ENCODE measurements at places on chromosomes 1 and 21. TPM values are rescaled to one million over a fixed set of nuclear protein-coding genes. Genes with fewer than 3 reads are reported as not detected.

The ZNF683 gene
- not detected for total RNA-seq

The OR2AK2 gene
- total RNA-seq, result not detected

The CYYR1 gene
- total RNA-seq, result not detected

The SLC1A7 gene
- total RNA-seq, result not detected

The TSPAN2 gene
- 0.34 TPM for total RNA-seq

The AKNAD1 gene
- total RNA-seq, result not detected

DNA sequence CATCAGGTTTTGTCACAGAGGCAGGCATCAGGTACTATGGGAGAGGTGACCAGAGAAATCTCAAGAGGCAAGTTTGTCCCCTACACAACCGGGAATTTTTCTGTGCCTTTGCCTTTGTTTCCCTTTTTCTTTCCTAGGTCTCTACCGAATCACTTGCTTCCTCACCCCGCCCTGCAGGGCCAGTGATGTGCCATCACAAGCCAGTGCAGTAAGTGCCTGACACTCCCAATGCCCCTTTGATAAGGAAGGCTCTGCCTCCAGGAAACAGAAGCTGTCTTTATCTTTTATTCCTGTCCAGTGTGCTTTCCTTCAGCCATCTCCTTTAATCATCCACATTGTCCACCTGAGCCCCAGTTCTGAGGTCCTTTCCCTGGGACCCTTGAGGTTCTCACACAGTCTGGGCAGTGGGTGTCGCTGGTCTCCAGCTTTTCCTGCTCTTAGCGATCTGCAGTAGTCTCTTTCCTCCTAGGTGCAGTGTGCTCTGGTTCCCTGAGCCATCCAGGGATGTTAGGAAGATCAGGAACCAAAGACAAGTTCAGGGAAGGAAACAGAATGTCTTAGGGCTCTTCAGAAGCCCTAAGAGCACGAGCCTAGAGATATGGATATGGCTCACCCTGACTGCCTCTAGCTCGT, 36.6 kb downstream of the GJA5 start:
- no peak overlapping the region for H3K27ac ChIP-seq
- no peak for DNase-seq
- H3K27me3 ChIP-seq, result peaks cover 13% of the 10 kb centered on the region
- H3K4me3 ChIP-seq, result no peak overlapping the region
- H3K4me1 ChIP-seq, result no peaks in the 10 kb centered on the region
- no peaks in the 10 kb centered on the region for H3K36me3 ChIP-seq

DNA sequence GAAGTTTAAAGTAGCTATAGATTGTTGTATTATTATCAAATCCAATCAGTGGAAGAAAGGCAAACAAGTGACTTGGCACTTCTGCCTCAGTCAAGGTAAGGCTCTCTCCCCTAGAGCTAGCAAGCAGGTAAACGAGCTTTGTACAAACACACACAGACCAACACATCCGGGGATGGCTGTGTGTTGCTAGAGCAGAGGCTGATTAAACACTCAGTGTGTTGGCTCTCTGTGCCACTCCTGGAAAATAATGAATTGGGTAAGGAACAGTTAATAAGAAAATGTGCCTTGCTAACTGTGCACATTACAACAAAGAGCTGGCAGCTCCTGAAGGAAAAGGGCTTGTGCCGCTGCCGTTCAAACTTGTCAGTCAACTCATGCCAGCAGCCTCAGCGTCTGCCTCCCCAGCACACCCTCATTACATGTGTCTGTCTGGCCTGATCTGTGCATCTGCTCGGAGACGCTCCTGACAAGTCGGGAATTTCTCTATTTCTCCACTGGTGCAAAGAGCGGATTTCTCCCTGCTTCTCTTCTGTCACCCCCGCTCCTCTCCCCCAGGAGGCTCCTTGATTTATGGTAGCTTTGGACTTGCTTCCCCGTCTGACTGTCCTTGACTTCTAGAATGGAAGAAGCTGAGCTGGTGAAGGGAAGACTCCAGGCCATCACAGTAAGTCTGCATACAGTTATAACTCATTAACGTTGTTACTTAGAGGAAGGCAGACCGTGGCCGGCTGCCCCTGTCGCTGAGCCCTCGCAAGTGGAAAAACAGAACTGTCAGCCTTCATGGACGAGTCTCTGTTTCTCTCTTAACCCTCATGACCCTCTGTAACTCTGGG, at the start of gene PALMD:
Gene PALMD, plus strand, starts transcription at position 415 of the 833 bp plus-strand sequence. Its CDS starts 205 bp downstream, at position 620.
- H3K27me3 ChIP-seq, result peaks cover 17% of the 10 kb centered on the region
- no peak within 1 kb of the TSS for H3K27ac ChIP-seq
- no peaks in the 10 kb centered on the region for H3K36me3 ChIP-seq
- DNase-seq, result no peak

DNA sequence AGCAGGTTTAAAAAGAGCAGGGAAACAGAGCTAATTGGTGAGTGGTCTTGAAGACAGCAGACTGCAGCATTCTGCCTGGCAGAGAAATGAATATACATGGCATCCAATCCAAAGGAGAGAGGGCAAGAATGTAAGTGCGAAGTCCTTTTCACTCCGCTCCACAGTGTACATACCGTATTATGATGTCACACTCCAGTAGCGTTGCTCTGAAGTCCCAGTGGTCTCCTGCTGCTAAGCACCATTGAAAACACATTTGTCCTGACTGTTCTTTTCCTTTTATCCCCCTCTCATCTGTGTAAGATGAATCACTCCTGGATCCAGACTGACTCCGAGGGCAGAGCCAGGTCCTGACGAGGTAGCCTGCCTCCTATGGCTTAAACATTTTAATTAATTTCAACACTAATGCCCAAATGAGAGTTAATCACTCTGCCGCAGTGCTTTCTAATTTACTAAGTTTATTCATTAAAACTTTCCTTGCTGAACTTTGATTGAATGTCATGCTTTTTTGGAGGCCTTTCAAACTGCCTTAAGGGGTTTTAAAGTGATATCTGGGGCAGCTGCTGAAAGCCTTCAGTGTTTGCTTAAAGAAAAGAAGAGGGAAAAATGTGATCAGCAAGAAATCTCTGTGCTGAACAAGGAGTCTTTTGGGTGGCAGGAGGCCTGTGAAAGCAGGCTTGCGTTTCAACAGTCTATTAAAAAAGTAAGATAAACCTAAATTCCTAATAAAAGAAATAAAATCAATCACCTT, 227.2 kb downstream of the ATG4C start:
- no peaks in the 10 kb centered on the region for H3K4me1 ChIP-seq
- H3K27me3 ChIP-seq, result no peaks in the 10 kb centered on the region
- DNase-seq, result no peak

- peaks cover 7% of the 10 kb centered on the region for H3K36me3 ChIP-seq
- DNase-seq, result no peak
- peaks cover 8% of the 10 kb centered on the region for H3K27me3 ChIP-seq
- no peak overlapping the region for H3K27ac ChIP-seq
These were observed 95.0 kb upstream of the PPP2R5A start for GRCh38 chr1:212190169-212190568.

DNA sequence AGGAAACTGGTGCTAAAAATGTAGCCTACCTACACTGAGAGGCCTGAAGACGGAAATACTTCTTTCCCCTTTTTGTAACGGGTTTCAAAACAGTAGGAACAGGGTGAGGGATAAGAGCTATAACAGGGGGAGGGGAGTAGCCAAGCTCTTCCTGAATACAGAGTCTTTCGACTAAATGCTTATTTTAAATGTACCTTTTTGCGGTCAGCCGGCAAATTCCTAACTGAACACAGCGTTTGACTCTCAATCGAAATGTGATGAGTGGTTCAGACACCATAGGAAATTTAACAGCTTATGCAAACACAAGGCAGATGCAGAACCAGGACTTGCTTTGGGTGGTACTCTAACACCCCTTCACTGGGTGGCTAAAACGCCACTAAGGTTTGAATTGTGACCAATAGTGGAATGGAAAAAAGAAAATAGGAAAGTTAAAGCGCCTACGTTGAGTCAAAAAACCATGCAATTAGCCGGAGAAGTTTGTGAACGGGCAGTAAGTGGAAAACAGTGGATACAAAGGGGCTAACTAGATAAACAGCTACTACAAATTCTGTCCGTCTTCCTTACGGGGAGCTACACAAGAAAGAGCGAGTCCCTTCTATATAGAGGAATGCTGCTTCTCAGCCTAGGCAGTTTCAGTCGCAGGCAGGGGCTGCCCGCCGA, 1.7 kb downstream of the EGLN1 start:
- no peak for DNase-seq
- H3K27me3 ChIP-seq, result peaks cover 10% of the 10 kb centered on the region
- H3K4me3 ChIP-seq, result peak overlapping the region; percentile 93
- peaks cover 60% of the 10 kb centered on the region for H3K4me1 ChIP-seq
- peaks cover 24% of the 10 kb centered on the region for H3K36me3 ChIP-seq
- peak overlapping the region; percentile 82 for H3K27ac ChIP-seq

DNA sequence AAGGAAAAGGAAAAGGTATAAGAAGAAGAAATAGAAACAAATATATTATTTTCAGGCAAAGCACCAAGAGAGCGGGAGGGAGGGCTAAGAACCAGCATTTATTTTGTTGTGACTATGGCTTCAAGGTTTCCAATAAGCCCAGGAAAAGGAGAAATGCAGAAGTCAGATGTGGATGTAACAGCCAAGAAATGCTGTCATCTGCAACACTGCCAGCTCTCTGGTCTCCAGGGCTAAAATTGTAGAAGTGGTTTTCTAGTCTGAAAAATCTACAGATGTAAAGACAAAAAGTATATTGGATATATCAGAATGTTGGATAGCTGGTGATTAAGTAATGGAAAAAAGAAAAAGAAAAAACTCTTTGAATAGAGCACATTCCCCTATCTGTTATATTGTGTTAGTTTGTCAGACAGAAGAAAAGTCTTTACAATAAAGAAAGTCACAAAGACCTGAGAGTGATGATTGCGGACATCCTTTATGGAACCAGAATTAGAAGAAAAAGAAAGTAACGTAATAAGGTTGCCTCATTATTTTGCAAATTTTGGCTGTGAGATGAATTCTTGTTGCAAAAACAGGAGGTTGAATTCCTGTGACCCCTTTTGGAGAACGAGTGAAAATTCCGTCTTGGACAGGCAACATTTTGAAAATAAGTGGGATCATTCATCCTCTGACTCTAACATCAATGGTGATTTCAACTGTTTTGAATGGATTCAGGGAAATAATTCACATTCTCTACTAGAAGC, 938.1 kb downstream of the TTLL7 start:
- no peaks in the 10 kb centered on the region for H3K36me3 ChIP-seq
- H3K27ac ChIP-seq, result no peak overlapping the region
- no peak for DNase-seq
- peaks cover 4% of the 10 kb centered on the region for H3K4me1 ChIP-seq

GRCh38 chr1:94322696-94323095, 85.3 kb upstream of the ARHGAP29 start:
- H3K27me3 ChIP-seq, result peaks cover 22% of the 10 kb centered on the region
- no peaks in the 10 kb centered on the region for H3K36me3 ChIP-seq
- DNase-seq, result no peak

DNA sequence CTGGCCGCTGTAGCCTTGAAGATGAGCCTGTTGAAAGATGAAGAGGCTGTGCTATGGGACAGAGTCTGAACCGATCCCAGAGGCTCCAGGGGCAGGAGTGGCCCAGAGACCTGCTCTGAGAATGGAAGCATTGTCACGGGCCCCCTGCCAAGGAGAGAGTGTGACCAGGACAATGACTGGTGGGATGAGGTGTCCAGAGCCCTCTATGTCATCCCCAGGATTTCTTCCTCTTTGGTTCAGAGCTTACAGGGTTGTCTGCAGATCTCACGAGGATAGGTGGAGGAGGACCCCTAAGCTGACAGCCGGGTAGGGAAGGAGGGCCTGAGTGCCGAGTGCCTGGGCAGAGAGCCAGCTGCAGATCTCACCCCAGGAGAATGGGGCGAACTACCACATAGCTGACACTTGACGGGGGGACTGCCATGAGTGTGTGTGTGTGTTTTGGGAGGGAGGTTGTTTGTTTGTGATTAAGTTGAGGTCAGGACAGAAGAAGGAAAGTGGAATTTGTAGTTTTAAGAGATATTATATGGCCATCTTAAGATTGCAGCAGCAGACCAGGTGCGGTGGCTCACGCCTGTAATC, 25.4 kb downstream of the PIK3CD start:
- peak overlapping the region; percentile 3 for H3K27ac ChIP-seq
- DNase-seq, result no peak
- no peaks in the 10 kb centered on the region for H3K27me3 ChIP-seq
- H3K4me1 ChIP-seq, result peaks cover 31% of the 10 kb centered on the region
- peaks cover 40% of the 10 kb centered on the region for H3K36me3 ChIP-seq
- H3K4me3 ChIP-seq, result no peak overlapping the region

GRCh38 chr1:30051777-30052176, 671.6 kb downstream of the MATN1 start:
- DNase-seq, result no peak
- H3K27ac ChIP-seq, result no peak overlapping the region
- no peaks in the 10 kb centered on the region for H3K36me3 ChIP-seq

DNA sequence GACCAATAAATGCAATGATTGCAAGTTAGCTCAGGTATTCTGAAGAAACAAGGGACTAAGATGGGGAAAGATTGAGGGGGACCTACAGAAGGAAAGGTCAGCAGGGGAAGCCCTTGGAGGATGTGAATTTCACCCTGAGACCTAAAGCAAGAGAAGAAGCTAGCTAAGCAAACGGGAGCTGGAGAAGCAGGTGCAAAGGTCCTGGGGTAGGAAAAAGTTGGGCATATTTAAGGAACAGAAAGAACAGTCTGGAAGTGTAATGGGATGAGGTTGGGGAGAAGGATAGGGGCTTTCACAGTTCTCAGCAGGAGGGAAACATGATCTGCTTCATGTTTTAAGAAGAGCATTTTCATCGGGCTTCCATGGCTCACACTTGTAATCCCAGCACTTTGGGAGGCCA, 89.7 kb upstream of the SLC45A1 start:
- H3K27me3 ChIP-seq, result peaks cover 4% of the 10 kb centered on the region
- H3K4me3 ChIP-seq, result no peak overlapping the region
- DNase-seq, result no peak
- H3K27ac ChIP-seq, result no peak overlapping the region

DNA sequence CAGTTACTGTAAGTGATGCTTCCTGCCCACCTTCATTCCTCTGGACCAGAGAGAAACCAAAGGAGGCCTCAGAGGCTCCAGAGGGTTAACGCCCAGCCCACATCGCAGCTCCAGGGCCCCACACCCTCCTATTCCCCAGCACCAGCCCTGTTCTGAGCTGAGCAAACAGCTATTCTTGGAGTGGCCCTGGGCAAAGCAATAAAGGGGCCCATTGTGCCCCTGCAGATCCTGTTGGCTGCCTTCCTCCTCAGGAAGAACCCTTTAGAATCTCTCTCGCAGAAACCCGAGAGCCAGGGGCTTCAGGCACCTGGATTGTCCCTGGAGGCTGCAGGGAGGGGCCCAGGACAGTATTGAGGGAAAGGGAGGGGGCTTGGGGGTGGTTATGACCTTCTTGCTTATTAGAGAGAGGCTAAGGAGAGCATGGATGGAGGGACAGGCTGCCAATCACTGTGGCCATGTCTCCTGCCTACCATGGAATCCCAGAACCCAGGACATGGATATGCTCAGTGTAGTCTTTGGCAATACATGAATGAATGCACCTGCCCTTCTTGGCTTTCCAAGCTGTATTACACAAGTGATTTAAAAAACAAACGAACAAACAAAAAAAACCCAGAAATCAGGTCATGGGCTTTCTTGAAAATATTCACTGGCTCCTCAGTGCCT, 9.2 kb downstream of the PADI2 start:
- H3K27me3 ChIP-seq, result peaks cover 10% of the 10 kb centered on the region
- no peaks in the 10 kb centered on the region for H3K36me3 ChIP-seq
- no peak overlapping the region for H3K4me3 ChIP-seq
- no peak for DNase-seq
- no peaks in the 10 kb centered on the region for H3K4me1 ChIP-seq
